ENCODE measurements at places on chromosomes 2 and 18. TPM values are rescaled to one million over a fixed set of nuclear protein-coding genes. Genes with fewer than 3 reads are reported as not detected.

GRCh38 chr2:123051136-123051535, 974.0 kb upstream of the CNTNAP5 start:
- no peak overlapping the region for H3K27ac ChIP-seq
- no peak for DNase-seq
- no peaks in the 10 kb centered on the region for H3K36me3 ChIP-seq
- no peaks in the 10 kb centered on the region for H3K4me1 ChIP-seq
- H3K27me3 ChIP-seq = no peaks in the 10 kb centered on the region

TTL gene
- 25.4 TPM for total RNA-seq

DNA sequence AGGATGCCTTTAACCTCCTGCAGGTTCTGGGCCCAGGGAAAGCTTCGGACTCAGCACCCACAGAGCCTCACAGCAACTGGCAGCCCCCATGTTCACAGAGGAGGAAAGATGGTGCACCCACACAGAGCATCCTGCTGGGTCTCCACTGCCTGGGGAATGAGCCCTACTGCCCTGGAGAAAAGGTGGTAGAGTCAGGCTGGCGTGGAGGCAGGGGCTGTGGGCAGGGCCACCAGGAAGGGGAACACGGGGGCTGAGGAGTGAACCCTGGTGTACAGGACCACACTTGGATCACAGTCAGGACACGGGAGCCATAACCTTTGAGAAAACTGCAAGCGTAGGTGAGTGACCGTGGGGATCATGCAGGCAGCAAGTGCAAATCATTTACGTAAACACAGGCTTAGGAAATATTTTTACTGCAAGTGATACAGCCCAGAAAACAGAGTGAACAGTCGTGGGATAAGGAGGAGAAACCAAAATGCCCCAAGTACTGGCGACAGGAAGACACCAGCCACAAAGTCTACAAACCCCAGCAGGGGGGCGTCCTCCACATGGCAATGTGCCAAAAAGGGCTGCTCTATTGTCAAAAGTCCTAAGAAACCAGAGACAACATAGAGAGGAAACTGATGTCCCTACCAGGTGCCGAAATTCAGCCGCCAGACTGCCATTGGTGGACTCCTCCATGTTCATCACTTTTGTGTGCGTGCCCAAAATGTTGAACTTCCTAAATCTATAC, 27.6 kb downstream of the STAT1 start:
- no peak overlapping the region for H3K27ac ChIP-seq
- H3K4me1 ChIP-seq = peaks cover 8% of the 10 kb centered on the region
- no peak for DNase-seq
- no peak overlapping the region for H3K4me3 ChIP-seq
- no peaks in the 10 kb centered on the region for H3K36me3 ChIP-seq

PSD4 gene
- 29.6 TPM for total RNA-seq

DNA sequence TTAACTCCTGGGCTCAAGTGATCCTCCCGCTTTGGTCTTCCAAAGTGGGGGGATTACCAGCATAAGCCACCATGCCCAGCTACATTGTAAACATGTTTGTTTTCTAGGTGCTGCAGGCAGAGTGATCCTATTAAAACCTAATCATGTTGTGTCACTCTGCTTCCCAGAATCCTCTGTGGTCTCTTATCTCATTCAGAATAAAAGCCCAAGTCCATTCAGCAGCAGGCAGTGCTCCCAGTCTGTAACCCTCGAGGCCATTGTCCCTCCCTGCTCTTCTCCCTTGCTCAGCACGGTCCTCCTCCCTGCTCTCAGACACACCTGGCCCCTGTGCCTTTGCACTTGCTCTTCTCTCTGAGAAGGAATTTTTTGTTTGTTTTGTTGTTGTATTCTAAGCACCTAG, 11.1 kb upstream of the CABYR start:
- H3K4me1 ChIP-seq = no peaks in the 10 kb centered on the region
- no peaks in the 10 kb centered on the region for H3K27me3 ChIP-seq
- H3K4me3 ChIP-seq = no peak overlapping the region
- H3K27ac ChIP-seq = no peak overlapping the region
- no peak for DNase-seq

ANO7 gene
- 6.5 TPM for total RNA-seq

- H3K4me3 ChIP-seq = no peak overlapping the region
- H3K36me3 ChIP-seq = no peaks in the 10 kb centered on the region
- no peak for DNase-seq
- H3K27ac ChIP-seq = no peak overlapping the region
- no peaks in the 10 kb centered on the region for H3K4me1 ChIP-seq
Measured at GRCh38 chr2:191190435-191190834, 39.6 kb upstream of the STAT4 start.

CMPK2 gene
- not detected for total RNA-seq

DNA sequence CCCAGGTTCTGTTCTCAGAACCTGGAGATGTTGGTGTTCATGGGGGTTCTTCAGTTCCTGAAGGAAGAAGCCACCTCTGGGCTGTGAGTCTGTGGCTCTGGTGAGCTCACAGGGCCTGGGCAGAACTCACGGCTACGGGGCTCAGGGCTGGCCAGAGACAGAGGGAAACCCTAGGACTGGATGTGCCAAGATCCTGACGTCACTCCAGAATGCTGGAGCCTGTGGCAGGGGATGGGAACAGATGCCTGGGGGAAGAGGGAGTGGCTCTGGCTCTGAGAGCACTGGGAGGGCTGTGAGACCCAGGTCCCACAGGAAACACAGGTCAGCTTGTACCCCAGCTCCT, at the start of gene OTOF:
OTOF (minus strand) TSS at position 214 of the 343 bp plus-strand sequence.
- no peaks in the 10 kb centered on the region for H3K27me3 ChIP-seq
- no peak within 1 kb of the TSS for H3K27ac ChIP-seq
- H3K36me3 ChIP-seq = no peaks in the 10 kb centered on the region
- no peaks in the 10 kb centered on the region for H3K4me1 ChIP-seq

- H3K4me1 ChIP-seq = peaks cover 10% of the 10 kb centered on the region
- H3K27ac ChIP-seq = peak overlapping the region; percentile 18
- no peaks in the 10 kb centered on the region for H3K27me3 ChIP-seq
- H3K4me3 ChIP-seq = no peak overlapping the region
- peak; percentile 57 for DNase-seq
Measured at GRCh38 chr2:47819834-47820233, 36.9 kb downstream of the MSH6 start.

GRCh38 chr2:65381607-65382051, 50.8 kb downstream of the SPRED2 start:
- H3K27me3 ChIP-seq = no peaks in the 10 kb centered on the region
- H3K4me1 ChIP-seq = peaks cover 89% of the 10 kb centered on the region
- DNase-seq = no peak
- H3K4me3 ChIP-seq = no peak overlapping the region
- H3K27ac ChIP-seq = peak overlapping the region; percentile 82
- peaks cover 7% of the 10 kb centered on the region for H3K36me3 ChIP-seq

DNA sequence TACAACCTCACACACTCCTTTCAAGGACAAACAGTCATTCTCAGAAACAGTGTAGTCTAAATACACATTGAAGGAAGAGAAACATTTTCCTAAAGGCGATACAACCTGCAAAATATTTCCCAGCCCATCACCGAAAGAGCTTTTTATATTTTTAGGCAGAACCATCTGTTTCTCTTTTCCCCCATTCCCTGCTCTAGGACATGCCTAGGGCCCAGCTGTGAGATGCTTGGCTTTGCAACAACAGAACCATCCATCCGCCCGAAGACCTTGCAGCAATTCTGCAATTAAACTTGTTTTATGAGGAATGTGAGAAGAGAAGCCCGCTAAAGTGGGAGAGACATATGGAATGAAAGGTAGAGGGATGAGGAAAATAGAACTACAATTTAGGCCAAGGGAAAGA, 105.6 kb upstream of the RFX8 start:
- no peak overlapping the region for H3K4me3 ChIP-seq
- no peak for DNase-seq
- H3K36me3 ChIP-seq = no peaks in the 10 kb centered on the region
- H3K27me3 ChIP-seq = no peaks in the 10 kb centered on the region
- H3K4me1 ChIP-seq = no peaks in the 10 kb centered on the region

All from PC-9 (cell line).